ENCODE measurements at places on chromosomes 11 and 22.

DNA sequence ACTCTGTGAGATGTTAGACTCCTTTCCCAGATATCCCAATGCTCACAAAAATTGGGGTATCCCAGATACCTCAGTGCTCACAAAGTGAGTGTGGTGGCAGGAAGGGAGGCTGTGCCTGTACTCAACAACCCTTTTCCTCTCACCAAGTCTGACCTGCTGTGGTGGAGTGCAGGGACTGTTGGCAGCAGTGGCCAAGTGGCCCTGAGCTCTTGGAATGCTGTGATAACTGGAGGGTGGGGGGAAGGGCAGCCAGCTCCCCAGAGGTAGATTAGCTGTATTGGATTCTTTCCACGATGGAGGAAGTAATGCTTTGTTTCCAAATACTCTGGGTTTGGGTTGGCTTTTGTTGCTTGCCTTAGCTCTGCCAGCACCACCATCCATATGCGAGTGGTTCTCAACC is 46.0 kb upstream of the OR9Q1 start:
- DNase-seq: no peak

DNA sequence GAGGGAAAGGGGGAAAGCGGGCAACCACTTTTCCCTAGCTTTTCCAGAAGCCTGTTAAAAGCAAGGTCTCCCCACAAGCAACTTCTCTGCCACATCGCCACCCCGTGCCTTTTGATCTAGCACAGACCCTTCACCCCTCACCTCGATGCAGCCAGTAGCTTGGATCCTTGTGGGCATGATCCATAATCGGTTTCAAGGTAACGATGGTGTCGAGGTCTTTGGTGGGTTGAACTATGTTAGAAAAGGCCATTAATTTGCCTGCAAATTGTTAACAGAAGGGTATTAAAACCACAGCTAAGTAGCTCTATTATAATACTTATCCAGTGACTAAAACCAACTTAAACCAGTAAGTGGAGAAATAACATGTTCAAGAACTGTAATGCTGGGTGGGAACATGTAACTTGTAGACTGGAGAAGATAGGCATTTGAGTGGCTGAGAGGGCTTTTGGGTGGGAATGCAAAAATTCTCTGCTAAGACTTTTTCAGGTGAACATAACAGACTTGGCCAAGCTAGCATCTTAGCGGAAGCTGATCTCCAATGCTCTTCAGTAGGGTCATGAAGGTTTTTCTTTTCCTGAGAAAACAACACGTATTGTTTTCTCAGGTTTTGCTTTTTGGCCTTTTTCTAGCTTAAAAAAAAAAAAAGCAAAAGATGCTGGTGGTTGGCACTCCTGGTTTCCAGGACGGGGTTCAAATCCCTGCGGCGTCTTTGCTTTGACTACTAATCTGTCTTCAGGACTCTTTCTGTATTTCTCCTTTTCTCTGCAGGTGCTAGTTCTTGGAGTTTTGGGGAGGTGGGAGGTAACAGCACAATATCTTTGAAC is 6.8 kb downstream of the MALAT1 start:
- DNase-seq: no peak

DNA sequence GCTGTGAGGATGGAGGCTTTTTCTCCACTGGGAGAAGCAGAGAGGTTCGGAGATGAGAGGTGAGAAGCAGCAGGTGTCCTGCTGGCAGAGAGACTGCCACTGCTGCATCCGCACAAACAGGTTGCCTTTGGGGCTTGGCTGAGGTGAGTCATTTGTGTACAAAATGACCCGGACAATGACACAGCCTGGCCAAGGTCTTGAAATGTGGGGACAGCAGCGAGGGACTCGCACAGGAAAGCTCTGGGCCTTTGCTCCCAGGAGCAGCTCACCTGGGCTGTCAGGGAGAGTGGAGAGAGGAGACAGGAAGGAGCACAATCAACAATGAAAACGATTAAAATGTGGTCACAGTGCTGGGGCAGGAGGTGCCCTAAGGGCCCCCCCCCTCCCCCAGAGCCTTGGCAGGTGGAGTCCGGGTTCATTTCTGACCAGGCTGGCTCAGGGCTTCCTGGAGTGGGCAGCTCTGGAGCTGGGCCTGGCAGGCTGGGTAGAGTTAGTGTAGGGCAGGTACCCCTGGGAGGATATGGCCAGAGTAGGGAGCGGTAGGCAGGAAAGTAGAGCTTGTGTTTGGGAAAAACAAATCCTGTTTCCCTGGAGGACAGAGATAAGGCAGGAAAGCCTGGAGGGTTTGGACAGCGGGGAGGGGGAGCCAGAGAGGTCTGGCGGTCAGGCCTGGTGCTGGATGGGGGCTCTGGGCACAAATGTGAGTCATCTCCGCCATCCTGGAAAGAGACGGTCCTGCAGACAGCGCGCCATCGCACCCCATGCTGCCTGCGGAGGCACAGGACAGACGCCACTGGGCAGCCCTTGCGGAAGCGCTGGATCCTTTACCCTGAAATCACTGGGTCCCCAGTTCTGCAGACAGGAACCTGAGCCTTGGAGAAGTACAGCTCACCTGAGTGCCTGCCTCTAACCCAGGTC is 37.8 kb upstream of the CELSR1 start:
- no peak for DNase-seq

DNA sequence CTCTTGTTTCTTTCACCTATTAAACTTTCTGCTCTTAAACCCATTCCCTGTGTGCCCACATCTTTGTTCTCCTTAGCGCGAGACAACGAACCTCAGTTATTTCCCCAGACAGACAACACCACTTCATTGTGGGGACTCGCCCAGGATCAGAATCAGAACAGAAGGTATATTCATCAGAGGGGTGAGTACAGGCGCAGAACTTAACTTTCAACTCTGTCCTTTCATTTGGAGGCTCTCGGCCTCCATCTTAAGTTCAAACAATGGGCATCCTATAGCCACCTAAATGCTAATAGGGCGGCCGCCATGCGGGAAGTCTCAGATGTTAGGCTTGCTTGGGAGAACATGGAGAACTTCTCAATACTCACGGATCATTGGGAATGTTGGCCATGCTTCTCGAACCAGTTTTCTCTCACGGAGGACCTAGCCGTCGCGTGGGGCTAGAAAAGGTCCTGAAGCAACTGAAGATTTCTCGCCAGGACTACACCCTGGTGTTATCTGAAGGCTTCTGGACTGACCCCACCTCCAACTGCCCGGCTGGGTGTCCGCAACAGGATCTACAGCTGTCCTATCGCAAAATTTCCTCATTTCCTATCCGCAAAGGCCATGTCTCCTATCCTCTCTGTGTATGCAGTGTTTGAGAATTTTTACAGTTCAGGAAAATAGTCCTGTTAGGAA is 13.4 kb upstream of the HYLS1 start:
- DNase-seq: no peak

GRCh38 chr11:79055856-79056631 is 384.8 kb downstream of the TENM4 start:
- no peak for DNase-seq

DNA sequence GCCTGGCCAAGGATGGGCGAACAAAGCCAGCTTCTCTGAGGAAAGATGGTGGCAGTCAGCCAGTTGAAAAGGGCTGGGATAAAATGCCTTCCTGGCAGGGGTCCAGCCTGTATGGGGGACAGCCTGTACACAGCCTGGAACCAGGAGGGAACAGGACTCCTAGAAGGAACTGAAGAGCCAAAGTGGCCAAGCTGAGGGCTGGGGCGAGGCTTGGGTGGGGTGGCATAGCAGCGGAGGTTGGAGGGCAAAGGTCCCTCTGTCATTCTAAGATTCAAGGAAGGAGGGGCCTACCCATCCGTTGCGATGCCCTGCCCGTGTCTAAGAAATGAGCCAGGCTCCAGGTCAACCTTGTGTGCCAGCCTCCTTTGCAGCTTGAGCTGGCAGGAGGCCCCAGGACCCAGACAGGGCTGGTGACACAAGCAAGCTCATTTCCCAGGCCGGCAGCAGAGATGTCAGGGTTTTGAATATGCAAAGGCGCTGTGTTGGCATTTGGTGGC is 22.6 kb downstream of the FADD start:
- no peak for DNase-seq

- peak; percentile 5 for DNase-seq
These were observed 69.9 kb upstream of the RTL6 start for GRCh38 chr22:44567846-44568493.

DNA sequence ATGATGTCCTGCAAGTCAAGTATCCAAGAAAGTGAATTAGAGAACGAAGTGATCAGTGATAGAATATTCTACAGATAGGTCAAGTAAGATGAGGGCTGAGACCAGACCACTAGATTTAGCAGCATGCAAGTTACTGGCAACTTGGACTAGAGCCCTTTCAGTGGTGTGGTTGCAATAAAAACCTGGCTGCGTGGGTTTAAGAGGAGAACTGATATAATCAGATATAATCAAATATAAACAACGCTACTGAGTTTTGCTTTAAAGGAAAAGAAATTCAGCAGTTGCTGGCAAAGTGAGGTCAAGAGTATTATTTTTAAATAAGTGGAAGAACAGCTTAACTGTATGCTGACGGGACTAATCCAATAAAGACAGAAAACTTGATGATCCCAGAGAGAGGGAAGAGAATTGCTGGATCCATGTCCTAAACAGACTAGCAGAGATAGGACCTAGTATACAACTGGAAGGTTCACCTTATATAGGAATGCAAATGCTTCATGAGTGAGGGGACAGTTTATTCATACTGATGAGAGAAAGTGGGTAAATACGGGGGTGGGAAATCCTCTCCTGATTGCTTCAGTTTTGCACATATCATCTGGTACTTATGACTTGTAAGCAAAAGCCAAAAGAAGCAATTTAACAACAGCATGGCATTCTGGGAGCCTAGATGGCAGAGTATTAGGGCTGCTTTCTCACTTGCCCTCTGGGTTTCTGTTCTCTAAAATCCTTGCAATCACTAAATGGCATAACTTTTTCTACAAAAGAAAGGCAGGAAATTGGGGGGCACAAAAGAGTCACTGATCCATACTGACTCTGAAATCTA is 146.2 kb downstream of the RBFOX2 start:
- no peak for DNase-seq

GRCh38 chr11:129190087-129190486 is 2.0 kb downstream of the ARHGAP32 start:
- no peak for DNase-seq

DNA sequence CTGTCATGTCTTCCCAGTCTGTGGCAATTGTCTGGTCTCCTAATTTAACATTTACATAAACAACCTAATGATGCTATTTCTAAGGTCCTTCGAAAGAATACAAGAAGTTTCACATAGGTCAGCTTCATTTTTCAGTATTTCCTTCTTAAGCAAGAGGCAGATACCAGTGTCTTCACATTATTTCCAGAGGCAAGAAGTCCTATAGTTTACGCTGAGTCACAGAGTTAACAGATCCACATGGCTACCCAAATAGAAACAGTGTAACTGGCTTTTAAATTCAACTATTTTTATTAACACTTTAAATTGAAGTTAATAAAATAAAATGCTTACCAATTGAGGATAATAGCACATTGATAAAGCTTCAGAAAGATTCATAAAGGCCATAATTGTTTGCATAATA is 10.9 kb downstream of the PRRG4 start:
- no peak for DNase-seq

GRCh38 chr22:47446821-47447810 is 684.7 kb downstream of the TBC1D22A start:
- no peak for DNase-seq

GRCh38 chr11:111093061-111093460 is 152.5 kb upstream of the POU2AF2 start:
- no peak for DNase-seq

DNA sequence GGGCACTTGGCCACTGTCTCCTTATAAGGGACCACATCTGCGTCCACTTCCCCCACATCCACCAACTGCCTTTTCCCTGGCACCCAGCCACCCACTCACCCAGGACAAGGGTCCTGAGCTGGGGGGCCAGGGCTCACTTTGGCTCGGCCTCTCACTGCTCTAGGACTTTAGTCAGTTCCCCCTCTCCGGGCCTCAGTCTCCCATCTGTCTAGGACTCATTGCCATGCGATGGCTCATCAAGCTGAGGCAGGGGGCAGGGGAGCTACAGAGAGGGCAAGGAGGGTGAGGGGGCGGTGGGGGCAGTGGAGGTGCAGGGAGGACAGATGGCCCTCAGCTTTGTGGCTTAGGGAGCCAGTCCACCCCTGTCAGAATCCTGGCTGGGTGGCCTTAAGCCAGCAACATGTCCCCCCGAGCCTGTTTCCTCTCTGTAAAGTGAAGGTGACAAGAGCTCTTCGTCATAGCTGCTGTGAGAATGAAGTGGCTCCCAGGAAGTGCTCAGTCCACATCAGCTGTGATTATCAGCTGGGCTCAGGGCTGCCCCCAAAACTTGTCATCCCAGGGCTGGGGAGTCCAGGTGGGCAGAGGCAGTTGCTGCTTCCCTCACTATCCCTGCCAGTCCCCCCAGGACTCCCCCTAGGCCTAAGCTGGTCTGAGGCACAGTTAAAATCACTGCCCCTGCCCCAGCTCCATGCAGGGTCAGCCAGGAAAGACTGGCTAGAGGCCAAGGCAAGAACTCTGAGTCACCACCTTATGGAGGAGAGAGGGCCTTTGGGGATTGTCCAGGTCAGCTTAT is 14.9 kb downstream of the RAC2 start:
- DNase-seq: no peak

DNA sequence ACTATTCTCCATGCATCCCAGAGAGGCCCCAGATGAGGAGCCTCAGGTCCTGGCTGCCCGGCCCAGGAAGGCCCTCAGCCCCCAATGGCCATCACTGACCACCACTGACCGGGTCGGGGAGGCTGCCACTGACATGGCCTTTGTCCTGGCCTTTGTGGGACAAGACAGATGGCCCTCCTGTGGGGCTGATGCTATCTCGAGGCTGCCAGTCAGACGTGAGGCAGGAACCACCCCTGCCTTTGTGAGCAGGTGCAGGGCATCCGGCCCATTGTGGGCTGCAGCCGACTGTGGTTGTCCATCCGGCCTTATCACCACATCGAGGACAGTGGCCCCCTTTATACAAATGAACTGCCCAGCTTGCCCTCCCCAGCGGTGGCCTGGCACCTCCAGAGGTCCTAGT is 5.5 kb downstream of the GP1BB start:
- DNase-seq: no peak

DNA sequence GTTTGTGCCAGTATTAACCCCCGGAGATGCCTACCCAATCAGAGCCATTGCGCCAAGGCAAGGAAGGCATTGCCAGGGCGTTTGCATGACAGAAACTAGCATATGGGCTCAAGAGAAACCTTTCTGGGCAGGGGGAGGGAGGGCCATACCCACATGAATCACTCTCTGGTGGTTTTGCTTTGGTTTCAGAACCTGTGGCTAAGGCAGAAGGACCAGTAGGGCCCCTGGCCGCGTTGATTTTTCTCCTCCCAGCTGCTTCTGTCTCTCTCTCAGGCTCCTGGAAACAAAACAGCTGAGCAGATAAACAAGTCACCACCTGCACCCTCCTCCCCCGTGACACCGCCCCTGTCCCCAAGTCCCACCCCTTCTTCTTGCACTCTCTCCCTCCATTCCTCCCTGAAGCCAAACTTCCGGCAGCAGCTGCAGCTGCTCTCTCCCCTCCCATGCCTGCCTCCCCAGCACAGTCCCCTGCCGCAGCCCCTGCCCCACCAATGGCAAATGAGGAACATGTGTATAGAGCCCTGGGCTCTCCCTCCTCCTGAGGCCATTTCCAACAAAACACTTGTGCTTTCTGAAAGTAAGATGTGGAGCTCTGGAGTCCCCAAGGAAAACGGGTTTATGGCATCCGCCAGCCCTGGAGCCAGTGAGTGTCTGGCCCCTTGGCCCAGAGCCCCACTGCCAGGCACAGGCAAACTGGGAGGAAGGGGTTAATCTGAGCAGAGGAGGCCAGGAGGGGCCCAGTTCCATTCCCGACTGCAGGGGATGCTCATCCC is 39.0 kb upstream of the ADA2 start:
- peak; percentile 25 for DNase-seq
